ENCODE measurements at places on chromosomes 1 and 21. TPM values are rescaled to one million over a fixed set of nuclear protein-coding genes. Genes with fewer than 3 reads are reported as not detected.

DNA sequence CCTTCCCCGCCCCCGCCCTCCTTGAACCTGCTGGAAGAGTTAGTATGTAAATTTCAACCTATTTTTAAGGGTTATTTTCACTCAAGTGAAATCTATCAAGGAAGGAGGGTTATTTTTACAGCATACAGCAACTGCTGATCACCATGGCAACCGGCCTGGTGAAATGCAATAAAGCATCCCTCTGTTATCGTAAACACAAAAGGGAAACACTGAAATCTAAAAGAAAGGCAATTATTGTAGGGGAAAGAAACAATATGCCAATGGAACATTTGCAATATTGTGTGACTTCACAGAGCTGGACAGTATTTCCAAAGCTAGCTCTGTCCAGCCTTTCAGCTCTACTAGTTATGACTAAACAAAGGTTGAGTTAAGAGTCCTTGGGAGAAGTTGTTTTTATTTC, 588.3 kb upstream of the PBX1 start:
- no peak for DNase-seq

DNA sequence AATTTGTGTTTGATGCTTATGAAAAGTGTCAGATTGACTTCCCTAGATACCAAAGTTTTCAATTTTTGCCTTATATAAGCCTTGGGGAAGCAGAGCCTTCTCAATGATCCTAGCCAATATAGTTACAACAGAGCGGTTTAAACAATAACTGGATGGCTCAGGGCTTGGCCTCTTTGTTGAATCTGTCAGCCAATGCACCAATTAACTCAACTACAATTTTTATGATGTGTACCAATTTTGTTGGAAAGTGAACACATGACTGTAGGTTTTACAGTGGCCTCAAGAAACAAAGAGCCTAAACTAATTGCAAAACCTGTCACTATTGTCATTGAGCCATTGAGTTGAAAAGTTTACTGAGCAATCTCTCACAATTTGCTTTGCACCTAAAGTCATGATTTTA, 71.6 kb upstream of the RGS18 start:
- no peak for DNase-seq

GRCh38 chr1:223411309-223411708, 18.1 kb downstream of the CCDC185 start:
- no peak for DNase-seq

GRCh38 chr1:13541435-13542215, 27.8 kb upstream of the LRRC38 start:
- DNase-seq, result no peak

DNA sequence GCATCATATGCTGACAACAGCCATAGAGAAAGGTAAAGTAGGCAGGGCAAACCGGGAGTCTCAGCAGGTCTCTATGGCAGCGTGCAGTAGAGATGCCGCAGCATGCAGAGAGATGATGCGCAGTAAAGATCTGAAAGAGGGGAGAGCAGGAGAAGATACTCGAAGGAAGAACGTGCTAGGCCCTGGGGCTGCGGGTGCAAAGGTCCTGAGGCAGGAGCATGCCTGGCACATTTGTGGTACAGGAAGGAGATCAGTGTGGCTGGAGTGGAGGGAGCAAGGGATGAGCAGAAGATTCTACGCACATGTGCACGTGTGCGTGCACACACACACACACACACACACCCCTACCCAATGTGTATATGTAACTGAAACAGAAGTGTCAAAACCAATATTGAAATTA, 45.0 kb downstream of the ARHGEF10L start:
- DNase-seq, result no peak

CAMK1G gene
- total RNA-seq, result not detected

CD2 gene
- not detected for total RNA-seq

- DNase-seq, result no peak
Measured at GRCh38 chr1:216907100-216907499, 183.9 kb upstream of the ESRRG start.

DNA sequence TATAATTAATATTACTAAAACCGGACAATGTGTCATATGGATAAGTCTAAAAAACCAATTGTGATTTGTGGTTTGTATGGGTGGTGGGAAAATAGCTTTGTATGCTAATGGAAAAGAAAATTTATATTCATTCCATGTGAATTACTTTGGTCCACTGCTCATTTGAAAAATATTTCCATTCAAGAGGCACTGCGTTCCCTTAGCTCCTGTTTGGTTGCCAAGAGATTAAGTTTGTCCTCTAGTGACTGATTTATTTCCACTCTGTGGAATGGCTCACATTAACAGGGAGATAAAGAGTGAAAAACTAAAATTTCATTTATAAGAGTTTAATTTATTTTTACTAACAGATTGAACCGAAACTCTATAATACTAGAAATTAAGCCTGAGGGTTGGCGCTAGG, 744.1 kb upstream of the CHRM3 start:
- DNase-seq, result no peak

- no peak for DNase-seq
Measured at GRCh38 chr1:66752000-66752592, at the start of gene DYNLT5. DYNLT5 (plus strand) TSS chr1:66752459; CDS start chr1:66754659, 2,200 bp downstream.

GRCh38 chr1:117734403-117734802, 128.6 kb downstream of the TENT5C start:
- no peak for DNase-seq

PGBD5 gene
- total RNA-seq, result 0.07 TPM

- DNase-seq, result no peak
Measured at GRCh38 chr1:39877231-39877778, 6.0 kb downstream of the TRIT1 start.

DNA sequence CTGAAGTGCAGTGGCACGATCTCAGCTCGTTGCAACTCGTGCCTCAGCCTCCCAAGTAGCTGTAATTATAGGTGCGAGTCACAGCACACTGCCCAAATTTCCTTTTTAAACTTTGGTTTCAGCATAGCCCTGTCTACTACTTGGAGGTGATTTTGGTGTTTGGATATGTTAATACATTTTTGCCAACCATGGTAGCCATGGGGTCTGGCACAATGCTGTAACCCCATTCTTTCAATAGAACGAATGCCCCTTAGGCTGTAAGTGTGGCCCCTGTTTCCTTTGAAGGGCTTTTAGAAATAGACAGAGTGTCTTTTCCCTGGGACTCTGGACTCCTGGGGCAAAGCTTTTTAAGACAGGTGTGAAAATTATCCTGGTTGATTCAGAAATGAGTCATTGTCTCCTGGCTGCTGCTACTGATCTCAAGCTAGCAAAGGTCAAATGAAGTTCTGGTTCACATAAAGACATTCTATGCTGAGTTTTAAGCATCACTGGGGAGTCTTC, 141.1 kb upstream of the RUNX1 start:
- no peak for DNase-seq

DNA sequence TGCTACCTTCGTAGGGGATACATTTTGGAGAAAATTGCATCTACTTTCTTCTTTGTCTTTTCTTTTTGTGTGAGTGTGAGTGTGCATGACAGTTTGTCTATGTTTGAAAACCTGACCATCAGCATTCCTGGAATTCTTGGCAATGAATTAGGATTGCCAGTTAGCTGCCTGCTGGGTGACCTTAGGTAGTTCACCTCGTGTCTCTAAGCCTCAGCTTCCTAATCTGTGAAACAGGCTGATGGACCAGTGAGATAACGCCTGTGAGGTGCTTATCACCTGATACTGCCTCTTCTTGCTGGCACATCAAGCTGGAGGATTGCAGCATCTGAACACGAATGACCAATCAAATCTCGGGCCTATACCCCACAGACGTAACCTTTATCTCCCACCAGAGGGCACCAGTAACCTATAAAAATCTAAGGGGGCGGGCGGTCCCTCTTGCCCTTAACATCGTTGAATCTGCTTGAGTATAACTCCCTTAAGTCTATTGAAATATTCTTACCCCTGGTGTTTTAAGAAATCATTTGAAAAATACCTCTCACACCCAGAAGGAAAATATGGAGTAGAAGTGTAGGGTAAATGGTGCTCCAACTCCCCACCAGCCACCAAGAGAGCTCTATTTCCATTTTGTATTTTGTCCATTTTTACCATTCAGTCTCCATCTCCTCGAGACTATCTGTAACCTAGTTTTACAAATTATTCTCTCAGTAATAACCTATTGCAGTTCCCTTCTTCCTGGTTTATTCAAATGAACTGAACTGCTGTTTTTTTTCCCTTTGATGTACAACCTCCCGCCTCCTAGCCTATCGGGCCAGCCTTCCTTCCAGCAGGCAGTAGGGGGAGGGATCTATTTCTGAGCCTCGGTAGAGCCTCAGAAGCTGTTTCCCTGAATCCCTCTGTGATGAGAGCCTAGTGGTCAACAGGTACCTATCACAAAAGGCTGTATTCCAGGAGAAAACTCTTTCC, 49.7 kb downstream of the MDM4 start:
- DNase-seq, result peak; percentile 32

Measured in pulmonary artery endothelial cell (primary cell).